Hematopoietic multipotent progenitor cell treated with erythropoietin and hydrocortisone succinate and interleukin-3 and kit ligand, for 4 days (in vitro differentiated cells): ENCODE measurements at places on chromosomes 6 and 20.

GRCh38 chr6:98514796-98515195 lies 319.6 kb upstream of the POU3F2 start:
- DNase-seq: no peak

GRCh38 chr20:18585134-18585533 lies 2.7 kb upstream of the DTD1 start:
- DNase-seq: no peak

DNA sequence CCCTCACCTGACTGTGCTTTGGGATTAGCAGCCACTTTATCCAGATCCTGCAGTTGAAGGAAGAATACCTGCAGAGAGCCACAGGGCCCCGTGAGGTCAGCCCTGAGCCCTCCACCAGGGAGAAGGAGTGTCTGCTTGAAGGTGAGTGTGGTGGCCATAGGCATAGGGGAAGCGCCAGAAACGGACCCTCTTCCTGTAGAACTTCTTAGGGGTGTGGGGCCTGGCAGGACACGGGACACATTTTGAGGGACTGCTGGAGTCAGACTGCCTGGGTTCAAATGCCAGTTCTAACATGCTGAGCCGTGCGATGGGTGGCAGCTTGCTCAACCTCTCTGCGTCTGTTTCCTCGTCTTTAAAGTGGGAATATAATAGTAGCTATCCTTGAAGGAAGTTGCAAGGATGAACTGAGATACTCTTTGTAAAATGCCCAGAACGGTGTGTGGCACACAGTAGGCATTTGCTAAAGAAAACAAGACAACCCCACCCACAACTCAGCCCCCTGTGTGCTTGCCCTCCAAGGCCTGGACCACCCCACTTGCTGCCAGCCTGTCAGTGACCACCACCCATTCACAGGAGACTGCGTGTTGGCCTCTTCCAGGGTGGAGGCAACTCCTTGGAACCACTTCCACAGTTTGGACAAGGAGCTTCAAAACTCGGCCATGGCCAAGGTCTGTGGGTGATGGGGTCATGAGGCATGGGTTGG lies 4.8 kb upstream of the BAK1 start:
- DNase-seq: no peak

DNA sequence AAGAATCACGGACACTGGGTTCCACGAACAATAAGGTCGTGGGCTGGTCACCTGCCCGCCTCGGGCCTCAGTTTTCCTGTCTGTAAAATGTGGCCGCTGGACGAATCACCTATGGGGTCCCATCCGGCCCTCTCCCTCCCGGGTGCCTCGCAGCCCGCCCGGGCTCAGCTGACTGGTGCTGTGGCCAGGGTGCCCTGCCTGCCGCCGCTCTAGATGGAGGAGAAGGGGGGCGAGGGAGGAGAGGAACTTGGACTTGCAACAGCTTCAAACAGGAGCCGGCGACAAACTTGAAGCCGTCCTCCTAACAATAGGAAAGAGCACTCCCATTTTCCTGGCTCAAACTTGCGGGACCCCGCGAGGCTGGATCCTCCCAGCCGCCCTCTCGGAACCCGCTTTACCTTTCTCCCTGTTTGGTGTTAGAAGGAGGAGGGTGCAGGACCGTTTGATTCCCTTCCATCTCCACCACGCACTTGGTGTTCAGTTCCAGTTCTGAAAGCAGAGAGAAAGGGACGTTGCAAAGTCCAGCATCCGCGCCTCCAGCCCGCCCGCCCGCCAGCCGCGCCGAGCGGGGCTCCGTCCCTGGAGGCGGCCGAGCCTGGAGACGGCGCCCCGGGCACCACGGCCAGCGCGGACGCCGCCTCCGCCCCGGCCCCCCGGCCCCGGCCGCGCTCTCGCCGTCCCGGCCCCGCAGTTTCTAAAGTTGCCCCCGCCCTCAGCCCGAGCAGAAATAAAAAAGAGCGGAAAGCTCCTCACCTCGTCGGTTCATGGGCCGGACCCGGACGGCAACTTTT lies 584 bp downstream of the KIF13A start:
- peak; percentile 78 for DNase-seq

GRCh38 chr6:108417027-108417426 lies 122.2 kb downstream of the AFG1L start:
- DNase-seq: no peak

DNA sequence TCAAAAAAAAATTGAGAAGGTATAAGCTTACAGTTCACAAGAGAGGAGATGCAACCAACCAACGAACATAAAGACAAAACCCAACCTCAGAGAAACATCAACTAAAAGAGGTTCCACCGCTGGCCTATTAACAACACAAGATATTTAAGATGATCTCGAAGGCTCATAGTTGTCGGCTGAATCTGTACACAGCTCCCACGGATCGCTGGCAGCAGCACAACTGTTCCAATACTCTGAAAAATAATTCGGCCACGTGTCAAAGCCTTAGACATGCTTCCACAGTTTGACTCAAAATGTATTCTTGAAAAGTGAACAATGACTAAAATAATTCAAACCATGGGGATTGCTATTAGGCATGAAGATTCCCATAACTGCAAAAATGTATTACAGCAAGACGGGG lies 13.7 kb downstream of the EXOC2 start:
- no peak for DNase-seq

- no peak for DNase-seq
Measured at GRCh38 chr6:31386977-31387376, 16.4 kb upstream of the MICA start.

DNA sequence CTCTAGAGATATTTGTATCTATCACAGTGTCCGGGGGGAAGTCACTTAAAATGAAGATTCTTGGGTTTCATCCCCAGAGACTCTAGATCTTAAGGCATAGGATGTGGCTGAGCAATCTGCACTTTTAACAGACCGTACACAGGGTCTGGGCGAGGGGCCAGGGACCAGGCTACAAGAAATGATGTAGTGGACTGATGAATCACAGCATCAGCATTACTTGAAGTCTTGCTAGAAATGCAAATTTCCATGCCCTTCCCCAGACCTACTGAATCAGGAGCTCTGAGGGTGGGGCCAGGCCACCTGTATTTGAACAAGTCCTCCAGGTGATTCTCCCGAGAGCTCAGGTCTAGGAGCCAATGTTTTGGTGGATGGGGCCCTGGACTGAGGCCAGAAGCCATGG lies 168.4 kb downstream of the DOK5 start:
- DNase-seq: no peak

DNA sequence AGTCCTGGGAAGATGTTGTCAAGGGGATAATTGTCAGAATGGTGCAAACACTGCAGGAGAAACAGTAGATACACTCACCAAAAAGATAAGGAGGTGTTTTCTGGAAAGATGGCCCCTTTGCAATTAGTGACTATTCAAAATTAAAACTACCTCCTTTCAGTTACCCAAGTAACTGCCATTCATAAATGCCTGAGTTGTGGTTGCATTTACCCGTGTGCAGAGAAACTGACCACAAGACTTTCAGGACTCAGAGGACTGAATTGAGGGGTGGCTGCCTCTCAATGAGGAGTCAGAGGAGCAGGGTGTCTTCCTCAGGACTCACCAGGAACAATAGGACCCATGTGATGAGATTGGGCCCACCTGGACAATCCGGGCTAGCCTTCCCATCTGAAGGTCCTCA lies 39.0 kb downstream of the GCM1 start:
- no peak for DNase-seq

- no peak for DNase-seq
Measured at GRCh38 chr6:71544028-71544427, 255.4 kb downstream of the OGFRL1 start.

- DNase-seq: no peak
Measured at GRCh38 chr6:31308845-31309175, 36.9 kb upstream of the HLA-C start.

DNA sequence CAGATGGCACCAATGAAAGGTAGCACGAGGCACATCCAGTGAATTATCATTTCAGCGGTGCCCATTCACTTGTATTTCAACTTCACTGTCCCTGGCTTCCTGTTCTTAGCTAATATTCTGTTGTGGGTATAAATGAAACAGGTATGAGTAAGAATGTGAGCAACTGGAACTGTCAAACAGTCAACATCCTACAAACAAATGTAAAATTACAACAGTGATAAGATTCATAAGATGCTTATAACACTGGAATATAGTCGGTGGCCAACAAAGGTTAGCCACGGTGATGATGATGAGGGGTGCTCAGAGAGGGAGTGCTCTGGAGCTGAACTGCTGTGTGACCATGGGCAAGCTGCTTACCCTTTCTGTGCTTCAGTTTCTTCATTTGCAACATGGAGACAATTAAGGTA lies 74.9 kb upstream of the TOX2 start:
- no peak for DNase-seq

DNA sequence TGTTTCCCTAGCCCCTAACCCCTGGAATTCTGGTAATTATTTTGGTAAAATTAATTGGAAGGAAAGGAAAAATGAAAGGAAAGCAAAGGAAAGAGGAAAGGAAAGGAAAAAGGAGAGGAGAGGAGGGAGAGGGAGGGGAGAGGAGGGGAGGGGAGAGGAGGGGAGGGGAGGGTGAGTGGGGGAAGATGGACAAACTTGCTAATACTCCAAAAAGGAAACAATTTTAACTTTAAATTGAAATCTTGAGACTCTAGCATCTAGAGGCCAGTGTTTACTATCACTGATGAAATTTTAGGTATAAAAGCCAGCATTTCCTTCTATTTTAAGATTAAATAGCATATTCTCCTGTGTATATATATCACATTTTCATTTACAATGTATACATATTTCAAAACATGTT lies 156.5 kb downstream of the COL12A1 start:
- no peak for DNase-seq

DNA sequence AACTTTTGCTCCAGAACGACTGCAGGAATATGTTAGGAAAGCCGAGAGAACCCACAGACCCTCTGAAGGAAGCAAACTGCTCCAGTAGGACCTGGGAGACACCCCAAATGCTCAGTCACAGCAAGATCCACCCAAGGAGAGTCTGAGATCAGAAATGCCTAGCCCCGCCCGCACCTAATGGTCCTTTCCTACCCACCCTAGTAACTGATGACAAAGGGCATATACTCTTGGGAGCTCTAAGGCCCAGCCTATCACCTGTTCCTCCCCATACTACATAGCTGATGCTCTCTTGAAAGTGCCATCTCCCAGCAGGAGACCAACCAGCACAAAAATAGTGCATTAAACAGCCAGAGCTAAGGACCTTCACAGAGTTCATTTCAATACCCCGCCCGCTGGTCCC lies 67.6 kb downstream of the CD2AP start:
- DNase-seq: no peak

DNA sequence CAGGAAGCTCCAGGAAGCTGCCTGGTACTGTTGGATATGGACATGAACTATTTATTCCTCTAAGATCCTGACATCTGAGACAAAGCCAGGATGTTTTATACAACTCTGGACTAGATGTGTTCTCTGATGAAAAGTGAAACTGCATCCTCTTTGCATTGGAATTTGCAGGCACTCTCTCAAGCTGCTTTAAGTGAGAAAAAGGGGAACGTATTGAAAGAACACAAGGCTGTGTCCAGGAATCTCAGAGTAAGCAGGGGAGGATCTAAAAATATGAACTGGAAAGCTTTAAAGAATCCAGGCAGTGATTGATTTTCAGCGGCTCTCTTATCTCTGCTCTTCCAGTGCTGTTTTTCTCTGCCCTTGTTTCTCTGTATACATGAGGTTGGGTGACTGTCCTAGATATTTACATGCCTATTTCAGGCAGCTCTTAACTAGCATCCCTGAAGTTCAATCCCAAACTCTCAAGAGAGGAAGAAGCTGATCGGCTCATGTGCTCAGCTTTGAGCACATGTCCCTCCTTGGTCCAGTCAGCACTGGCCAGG lies 193.8 kb downstream of the PLCB4 start:
- DNase-seq: no peak

- no peak for DNase-seq
Measured at GRCh38 chr20:35066194-35066593, 26.4 kb downstream of the TRPC4AP start.
